ENCODE measurements at places on chromosomes 13 and 19. TPM values are rescaled to one million over a fixed set of nuclear protein-coding genes. Genes with fewer than 3 reads are reported as not detected.

The NEK3 gene
- total RNA-seq = 2.3 TPM

The ZNF681 gene
- total RNA-seq = 1.3 TPM

The ZNF610 gene
- total RNA-seq = 2.2 TPM

The SPACA4 gene
- total RNA-seq = not detected

The ALOX5AP gene
- 1.6 TPM for total RNA-seq

The NDUFA7 gene
- 29.0 TPM for total RNA-seq

The DKKL1 gene
- 0.30 TPM for total RNA-seq

The CCDC194 gene
- total RNA-seq = not detected

The KASH5 gene
- total RNA-seq = 0.30 TPM

The ZNF556 gene
- total RNA-seq = 0.20 TPM

GRCh38 chr19:15532779-15533521 is 24.6 kb downstream of the CYP4F22 start:
- DNase-seq = no peak

GRCh38 chr13:111895896-111896821 is 170.8 kb upstream of the SOX1 start:
- DNase-seq = no peak

DNA sequence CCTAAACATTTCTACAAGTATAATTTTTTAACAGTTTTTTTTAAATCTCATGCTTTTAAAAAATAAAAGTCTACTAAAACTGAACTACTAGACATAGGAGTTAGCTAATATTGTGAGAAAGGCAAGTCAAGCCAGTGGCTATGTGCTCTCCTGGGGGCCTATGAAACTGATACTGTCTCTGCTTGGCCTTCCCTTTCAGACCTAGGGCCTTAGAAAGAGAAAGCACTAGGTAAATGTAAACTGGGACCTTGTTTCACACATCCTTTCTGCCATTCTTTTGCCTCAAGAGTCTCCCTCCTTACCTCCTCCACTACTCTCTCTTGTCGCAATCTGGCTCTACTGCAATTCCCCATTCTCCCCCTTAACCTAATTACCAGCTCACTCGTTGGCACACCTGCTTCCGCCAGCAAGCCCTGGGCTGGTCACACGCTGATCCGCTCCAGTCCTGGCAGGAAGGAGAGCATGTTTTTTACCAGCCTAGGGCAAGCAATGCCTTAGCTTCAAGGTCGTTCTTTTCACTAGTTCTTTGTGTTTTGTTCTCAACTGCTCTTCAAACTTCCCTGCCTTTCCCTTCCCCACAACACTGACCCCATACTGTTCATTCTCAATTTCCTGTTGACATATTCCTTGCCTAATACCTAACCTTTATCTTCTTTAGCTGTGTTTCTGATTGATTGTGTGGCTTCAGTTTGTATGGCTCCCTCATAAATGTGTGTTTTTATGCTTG is 23.1 kb downstream of the TBC1D4 start:
- DNase-seq = no peak

DNA sequence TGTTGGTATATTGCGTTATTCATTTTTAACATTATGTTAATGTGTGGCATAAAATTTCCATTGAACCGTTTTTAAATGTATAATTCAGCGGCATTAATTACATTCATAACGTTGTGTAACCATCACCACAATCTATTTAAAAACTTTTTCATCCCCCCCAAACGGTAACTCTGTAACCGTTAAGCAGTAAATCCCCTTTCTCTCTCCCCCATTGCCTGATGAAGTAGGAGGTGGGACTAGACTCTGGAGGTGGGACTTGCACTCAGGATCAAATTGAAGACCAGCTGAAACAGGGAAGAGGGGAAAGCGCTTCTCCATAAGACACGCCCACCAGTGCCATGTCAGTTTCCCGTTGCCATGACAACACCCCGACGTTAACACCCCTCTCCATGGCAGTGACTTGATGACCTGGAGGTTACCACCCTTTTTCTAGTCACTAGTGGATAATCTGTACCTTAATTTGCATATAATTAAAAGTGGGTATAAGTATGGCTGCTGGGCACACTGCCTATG is 16.8 kb downstream of the CLEC11A start:
- no peak for DNase-seq

DNA sequence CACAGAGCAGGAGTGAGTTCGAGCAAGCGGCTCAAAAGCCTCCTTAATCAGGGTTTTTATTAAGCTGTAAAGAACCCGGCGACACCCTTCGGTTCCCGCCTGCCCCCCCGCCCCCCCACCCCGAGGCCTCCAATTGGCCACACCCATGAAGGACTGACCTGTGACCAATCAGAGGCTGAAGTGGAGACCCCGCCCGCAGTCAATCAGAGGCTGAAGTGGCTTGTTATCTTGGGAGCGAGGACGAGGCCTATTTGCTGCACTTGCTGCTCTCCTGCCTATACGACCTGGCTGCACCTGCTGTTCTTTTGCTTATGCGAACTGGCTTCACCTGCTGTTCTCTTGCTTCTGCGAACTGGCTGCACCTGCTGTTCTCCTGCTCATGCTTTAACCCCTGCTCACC is 844.9 kb downstream of the OLFM4 start:
- no peak for DNase-seq

DNA sequence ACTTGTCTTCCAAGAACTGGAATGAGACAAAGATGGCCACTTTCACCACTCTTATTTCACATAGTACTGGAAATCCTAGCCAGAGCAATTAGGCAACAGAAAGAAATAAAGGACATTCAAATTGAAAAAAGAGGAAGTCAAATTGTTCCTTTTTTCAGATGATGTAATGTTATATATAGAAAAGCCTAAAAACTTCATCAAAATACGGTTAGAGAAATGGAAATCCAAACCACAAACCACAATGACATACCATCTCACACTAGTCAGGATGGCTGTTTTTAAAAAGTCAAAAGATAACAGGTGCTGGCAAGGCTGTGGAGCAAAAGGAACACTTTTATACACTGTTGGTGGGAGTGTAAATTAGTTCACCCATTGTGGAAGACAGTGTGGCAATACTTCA is 113.3 kb upstream of the SPRY2 start:
- DNase-seq = no peak

DNA sequence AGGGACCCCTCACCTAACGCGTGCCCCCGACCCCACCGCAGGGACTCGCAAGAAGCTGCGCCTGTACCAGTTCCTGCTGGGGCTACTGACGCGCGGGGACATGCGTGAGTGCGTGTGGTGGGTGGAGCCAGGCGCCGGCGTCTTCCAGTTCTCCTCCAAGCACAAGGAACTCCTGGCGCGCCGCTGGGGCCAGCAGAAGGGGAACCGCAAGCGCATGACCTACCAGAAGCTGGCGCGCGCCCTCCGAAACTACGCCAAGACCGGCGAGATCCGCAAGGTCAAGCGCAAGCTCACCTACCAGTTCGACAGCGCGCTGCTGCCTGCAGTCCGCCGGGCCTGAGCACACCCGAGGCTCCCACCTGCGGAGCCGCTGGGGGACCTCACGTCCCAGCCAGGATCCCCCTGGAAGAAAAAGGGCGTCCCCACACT is 4.7 kb upstream of the MYBPC2 start:
- DNase-seq = peak; percentile 82

- DNase-seq = no peak
These were observed 168.7 kb downstream of the KDM4B start for GRCh38 chr19:5137571-5138124.

DNA sequence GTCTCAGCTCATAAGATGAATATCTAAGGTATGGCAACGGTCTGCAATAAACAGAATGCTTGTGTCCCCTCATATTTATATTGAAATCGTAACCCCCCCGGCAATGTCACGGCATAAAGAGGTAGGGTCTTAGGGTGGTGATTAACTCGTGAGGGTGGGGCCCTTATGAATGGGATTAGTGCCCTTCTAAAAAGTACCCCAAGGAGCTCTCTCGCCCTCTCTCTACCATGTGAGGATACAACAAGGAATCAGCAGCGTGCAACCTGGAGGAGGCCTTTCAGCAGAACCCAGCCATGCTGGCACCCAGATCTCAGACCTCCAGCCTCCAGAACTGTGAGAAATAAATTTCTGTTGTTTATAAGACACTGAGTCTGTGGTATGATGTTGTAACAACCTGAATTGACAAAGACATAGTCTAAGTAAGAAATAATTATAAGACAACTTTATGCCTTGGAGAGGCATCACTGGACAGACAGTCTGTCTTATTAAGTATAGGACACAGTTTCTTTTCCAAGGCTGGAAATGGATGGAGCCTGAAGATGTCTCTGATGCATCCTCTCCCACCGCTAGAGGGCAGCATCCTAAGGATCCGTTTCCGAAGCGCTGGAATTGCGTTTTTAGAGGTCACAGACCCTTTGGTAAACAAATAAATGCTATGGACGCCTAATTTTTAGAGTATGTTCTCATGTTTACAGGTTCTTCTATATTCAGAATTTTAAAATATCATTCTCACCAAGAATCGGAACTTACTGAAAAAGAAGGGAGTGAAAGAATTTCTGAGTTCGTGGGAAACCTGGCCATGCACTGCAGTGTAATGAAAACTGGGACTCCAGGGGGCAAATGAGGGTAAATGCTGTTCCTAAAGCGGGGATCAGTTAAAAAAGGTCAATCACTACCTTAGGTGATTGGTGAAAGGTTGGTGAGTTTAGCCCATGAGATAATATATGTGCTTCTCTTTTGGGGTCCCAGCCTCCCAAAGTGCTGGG is 13.3 kb upstream of the LEUTX start:
- DNase-seq = no peak

DNA sequence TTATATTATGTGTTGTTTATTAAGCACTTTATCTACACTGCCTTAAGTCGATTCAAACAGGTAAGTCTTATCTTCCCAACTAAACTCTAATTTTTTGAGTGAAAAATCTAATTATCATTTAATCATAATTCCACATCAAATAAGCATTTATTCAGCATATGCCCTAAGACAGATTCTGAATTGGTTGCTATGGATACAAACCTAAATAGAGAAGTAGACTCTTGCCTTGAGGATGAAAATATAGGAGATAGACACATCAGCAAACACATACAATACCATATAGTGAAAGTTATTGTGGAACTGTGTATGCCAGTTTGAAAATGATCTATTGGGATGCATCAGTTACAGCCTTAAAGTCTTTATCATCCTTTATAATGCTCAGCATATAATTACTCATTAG is 1679.9 kb downstream of the SLITRK1 start:
- DNase-seq = no peak

DNA sequence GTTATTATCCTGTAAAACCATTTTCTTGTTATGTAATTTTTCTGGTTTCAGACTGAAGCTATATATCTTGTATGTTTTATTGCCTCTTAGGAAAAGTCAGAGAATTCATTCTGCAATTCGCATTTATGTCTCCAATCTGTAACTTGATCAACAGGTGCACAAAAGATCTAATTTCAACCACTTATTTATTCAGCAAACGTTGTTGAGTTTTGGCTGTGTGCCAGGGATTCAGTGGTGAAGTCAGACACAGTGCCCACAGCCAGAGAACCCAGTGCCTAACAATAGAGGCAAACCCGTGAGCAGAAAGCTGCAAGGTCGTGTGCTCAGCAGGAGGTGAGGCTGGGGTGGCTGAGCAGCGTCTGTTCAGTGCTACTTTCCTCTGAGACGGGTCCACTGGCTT is 119.5 kb upstream of the MCF2L start:
- DNase-seq = no peak

DNA sequence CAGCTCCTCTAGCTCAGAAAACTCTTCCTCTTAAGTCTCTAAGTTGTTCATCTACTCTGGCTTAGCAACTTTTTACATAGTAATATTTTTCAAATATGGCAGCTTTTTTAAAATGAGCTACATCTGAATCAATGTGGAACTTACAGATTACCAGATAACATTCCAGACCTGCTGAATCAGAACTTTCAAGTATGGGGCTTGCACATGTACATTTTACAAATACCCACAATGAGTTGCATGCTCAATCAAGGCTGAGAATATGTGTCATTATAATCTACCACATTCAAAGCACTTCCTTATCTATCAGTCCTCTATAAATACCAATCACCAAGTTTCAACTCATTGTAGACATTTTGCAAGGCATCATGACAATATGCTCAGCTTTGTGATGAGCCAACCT is 383.1 kb downstream of the FGF14 start:
- DNase-seq = no peak

- DNase-seq = no peak
These were observed 568 bp downstream of the POLR2I start for GRCh38 chr19:36113894-36114720.

DNA sequence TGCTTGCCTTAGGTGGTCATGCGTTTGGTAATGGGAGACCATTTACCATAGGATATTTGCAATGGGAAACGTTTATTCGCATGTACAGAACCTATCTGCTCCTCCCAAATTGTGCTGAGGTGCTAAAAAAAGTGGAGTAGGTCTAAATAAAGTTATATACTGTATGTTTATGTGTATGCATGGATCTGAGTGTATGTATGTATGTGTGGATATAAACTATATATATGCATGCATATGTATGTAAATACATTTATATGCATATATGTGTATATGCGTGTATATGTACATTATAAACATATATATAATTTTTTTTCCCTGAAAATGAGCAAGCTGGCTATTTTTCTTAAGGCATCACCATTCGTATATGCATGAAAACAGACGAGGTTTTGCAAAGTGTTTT is 95.9 kb downstream of the HS6ST3 start:
- no peak for DNase-seq

DNA sequence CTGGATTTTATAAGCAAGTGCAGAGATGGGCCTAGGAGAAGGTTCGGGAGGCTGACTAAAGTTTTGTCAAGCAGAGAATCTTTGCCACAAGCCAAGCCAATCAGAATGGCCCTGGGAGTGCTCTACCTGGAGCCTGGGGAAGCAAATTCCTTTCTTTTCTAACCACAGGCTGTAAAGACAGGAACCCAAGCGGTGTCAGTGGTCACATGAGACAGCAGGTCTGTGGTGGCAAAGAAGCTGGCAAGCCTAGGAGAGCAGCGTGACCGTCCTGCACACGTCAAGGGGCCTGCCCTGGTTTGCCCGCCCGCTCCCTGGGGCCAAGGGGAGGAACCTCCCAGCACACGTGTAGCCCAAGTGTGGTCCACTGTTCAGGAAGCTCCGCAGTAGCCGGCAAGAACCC is 90.8 kb downstream of the IPO5 start:
- DNase-seq = no peak
